HS-5 (cell line): ENCODE measurements at places on chromosomes 2 and 18.

DNA sequence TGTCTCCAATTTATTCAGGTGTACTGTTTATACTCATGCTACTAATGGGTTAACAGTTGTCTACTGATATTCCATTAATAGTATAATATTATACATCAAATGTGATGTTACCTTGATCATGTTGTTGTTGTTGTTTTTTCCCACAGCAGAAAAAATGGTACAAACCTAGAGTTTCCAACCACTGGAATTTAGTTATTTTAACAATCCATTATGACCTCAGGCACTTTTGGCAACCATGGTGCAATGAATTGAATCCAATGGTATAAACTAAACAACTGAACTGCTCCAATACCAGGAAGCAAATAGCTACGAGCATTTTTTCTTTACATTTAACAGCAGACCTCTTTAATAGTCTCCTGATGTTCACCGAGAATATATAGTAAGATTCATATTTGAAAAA lies 31.0 kb upstream of the C2orf66 start:
- DNase-seq, result no peak

- no peak for DNase-seq
These were observed 162.5 kb upstream of the EPAS1 start for GRCh38 chr2:46134531-46135227.

DNA sequence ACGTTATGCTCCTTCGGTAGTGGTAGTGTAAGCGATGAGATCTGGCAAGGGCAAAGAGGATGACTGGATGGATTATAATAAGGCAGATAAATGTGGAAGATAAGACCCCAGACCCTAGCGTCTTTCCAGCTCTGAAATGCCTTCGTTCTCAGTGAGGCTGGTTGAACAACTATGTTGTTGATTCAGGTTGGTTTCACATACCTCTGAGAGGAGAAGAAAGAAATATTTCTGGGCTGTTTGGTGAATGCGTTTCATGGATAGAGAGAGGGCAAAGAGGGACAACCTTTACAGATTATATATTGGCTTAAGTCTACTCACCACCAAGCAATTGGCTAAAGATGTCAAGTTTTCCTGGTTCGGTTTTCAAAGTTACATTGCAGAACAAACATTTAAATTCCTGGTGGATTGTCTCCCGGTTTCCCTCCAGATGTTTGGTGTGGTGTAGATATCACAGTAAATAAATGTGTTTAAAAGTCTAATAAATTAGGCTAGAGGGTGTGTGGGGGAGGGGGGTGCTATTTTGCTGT lies 190.1 kb upstream of the GLI2 start:
- no peak for DNase-seq

DNA sequence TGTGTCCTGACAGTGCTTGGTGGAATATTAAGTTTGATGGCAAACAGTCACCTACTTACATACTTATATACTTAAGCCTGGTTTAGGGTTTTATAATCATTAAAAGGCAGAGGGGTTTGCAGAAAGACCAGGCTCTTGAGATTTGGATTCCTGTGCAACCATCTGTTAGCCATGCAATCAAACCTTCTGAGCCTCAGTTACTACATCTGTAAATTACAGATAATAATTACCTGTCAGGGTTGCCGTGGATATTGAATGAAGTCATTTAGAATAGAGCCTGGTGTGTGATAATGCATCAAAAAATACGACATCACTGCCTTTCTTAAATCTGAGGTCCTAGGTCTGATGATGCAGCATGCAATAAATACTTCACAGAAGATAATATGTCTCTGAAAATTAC lies 152.9 kb downstream of the ARHGAP28 start:
- DNase-seq, result no peak

GRCh38 chr2:118942031-118942430 lies at the start of gene MARCO:
Gene MARCO, plus strand, starts transcription at chr2:118942194. Its CDS starts 107 bp downstream, at chr2:118942301.
- no peak for DNase-seq

DNA sequence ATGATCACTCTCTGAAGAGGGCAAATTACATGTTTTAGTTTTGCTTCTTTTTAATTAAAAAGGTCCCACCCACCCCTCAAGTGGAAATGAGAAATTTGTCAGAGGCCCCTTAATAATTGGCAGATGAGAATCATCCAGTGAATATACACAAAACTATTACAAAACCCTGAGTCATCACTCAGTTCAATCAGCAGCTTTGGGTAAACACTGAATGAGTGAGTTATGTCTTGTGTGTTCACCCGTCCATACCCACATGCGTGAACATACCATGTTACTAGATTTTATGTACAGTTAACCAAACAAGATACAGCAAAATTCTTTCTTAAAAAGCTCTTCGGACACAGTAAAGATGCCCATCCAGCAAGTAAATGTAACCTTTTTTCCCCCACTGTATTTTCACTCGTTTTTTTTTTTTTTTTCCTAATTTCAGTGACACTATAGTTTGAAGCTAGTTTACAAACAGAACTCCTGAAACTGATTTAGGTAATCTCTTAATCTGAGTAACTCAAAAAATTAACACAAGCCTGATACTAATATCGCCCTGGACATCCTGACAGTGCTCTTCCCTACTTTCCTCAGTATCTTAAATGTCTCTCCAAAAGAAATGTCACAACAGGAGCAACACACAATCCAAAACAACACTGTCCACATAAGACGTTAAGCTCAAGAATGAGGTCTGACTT lies 1.4 kb downstream of the PSME4 start:
- peak; percentile 79 for DNase-seq

DNA sequence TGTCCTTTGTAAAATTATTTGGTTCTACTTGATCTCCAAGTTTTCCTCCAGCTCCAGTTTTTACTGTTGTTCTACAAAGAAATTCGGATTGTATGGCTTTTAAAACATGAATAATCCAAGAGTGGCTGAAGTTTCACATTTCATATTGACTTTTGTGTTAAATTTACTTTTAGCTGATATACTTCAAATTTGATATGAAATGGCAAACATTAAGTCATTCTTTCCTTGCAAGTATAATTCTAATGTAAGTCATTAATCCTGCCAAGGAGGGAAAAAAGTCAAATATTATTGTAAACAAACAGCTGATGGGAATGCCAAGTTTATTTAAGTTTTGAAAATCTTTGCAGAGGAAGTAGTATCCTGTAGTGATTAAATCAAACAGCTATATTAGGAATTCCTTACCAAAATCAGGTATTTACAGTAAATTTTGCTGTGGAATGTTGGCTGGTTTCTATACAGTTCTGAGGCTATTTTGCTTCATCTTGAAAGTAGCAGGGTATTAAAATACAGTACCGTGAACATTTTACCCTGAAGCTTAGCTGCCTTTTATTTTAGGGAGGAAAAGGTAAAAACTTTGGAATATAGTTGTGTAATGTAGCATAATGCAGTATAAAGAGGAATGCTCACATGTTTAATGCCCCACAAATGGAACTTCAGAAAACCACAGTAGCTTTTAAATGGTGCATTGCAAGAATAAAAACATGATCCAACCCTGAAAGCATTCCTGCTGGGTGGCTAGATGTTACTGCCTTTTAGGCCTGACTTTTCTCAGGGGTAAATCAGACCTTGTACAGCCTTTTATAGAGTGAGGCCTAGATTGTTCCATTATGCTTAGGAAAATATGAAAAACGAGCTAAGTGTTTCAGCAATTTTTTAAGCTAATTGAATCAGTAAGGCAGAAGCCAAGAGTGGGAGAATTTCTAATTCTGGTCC lies 62.7 kb upstream of the NT5C1B start:
- no peak for DNase-seq

DNA sequence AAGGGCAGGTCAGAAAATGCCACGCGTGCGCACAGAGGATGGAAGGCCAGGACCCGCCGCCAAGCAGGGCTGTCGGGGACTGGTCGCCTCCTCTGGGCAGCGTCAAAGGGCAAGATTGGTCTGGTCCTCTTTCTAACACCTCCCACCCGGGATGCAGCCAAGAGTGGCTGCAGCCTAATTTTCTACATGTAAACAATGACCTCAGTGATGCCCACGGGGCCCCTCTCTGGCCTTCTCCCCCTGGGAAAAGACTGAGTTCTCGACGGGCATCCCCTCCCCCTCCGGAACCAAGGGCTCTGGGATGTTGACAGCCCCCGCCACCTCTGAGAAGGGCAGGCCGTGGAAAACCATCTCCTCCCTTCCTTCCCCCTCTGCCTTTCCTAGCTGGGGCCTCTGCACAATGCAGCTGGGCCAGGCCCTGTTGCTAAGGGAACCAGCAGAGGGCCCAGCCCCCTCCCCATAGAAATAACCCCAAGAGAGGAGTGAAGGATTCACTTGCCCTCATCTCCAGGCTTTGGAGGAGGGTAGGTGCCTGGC lies 80.0 kb upstream of the ZNF532 start:
- no peak for DNase-seq

- no peak for DNase-seq
These were observed 18.2 kb downstream of the SLC4A1AP start for GRCh38 chr2:27681841-27682240.

GRCh38 chr18:2971741-2972552 lies 41.0 kb downstream of the LPIN2 start:
- DNase-seq, result no peak

- peak; percentile 94 for DNase-seq
These were observed 99.0 kb downstream of the RBBP8 start for GRCh38 chr18:23032030-23032582.

DNA sequence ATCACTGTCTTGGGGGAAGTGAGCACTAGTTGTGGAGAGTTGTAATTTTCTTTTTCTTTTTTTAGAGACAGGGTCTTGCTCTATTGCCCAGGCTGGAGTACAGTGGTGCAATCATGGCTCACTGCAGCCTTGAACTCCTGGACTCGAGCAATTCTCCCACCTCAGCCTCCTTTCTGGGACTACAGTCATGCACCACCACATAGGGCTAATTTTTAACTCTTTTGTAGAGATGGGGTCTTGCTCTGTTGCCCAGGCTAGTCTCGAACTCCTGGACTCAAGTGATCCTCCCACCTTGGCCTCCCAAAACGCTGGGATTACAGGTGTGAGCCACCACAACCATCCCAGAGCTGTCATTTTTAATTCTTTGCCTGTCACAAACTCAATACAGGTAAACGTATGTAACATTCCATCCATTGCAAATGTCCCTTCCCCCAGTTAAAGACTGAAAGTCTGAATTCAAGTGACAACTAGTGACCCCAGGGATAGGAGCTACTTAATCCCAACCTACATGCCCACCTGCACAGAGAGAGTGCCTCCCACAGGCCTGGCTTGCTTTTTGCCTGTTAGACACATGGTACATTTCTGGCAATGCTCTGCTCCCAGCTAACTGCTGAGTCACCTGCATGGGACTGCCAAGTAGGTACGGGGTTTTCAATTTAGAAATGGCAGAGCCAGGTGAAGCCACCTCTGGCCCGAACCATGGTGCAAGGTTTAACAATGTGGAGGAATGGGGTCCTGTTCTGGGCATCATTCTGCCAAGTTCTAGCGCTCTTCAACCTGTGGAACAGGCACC lies 60.6 kb downstream of the CYB5A start:
- no peak for DNase-seq

DNA sequence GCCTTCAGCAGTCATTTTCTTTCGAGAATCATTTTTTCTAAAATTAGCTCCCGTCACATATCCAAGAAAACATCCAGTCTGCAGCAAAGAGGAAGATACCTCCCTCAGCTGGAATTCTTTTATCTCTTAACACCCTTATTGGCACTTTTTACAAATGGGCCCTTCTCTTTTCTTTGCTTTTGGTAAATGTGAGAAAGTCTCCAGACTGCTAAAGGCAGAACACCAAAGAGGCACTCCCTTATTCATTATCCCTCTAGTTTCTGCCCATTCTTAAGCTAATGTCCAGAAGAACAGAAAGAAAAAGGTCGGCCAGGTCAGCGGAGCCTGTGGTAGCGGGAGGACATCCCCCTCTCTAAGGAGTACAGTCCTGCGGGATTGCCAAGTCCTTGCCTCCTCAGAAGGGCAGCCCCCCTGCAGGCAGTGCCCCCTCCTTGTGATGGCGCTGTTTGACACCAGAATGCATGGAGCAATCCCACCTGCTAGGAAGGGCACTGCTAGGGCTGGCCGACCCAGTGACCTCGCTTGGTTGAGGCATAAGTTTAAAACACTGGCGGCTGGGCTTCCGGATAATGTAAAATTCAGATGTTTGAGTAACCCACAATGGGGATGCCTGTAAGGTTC lies 34.0 kb downstream of the ST6GAL2 start:
- DNase-seq, result no peak

DNA sequence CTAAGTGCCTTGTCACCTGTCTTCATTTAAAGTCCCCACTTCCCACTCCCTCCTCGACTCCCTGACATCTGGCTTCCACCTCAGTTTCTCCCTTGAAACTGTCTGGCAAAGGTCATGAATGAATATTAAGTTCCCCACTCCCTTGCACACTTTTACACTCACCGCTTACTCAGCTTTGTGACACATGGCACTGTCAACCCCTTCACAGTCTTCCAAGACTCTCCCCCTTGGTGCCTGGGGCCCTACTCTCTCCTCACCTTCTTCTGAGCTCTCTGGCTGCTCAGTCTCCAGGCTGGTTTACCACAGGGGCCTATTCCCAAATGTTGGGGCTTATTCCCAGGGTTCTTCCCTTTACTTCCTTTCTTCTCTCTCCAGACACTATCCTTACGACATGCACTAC lies 17.9 kb upstream of the PTPN4 start:
- no peak for DNase-seq

DNA sequence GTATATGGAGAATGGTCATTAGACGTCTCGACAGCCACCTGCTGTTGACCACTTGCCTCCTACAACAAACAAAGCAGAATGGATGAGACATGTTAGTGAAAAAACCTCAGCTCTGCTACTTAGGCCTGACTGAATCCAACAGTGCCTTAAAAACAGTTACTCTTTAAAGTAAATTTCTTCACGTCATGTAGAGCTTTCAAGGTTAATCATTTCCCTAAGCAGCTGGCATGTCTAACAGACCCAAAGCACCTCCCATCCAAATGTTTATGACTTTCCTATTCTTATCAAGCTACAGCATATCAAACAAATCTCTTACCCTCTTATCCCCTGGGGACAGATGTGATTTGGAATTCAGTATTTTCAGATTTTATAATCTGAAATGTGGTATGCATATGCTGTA lies 75.6 kb upstream of the ITGB6 start:
- no peak for DNase-seq

DNA sequence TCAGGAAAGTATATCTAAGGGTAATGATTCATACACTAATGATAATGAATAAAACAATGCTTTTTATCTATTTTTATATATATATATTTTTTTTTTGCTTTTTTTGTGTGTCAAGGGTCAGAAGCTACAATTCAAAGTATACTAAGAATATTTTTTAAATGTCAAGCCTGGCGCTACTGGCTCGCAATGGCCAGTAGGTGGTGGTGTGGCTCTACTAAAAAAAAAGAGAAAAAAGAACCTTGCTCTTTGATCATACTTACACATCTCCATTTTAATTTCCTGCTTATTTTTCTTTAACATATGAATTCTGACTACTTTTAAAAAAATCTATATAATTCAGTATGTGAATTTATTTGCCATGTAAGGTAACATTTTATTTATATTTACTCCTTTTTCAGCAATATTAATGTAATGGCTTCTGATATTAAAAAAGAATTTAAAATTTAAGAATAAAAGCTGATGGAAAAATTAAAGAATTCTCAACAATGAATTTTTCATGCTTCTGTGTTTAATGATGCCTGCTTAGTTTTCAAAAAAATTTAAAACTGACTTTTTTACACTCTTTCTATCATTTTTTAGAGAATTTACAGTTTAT lies 232.9 kb downstream of the GULP1 start:
- peak; percentile 56 for DNase-seq

DNA sequence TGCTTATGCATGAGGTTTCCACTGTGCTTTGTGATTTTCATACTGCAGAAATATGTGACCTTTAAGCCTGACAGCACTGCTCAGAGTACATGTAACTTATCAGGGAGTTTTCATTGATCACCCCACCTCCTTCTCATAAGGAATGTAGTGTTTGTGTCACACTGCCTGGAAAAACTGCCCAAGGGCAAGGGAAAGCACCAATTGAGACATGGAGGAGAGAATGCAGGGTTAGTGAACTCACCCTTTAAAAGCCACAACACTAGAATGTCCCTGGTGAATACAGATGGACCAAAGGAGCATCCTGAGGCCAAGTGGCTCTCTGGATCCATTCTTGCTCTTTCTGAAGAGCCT lies 147.2 kb upstream of the SPATS2L start:
- DNase-seq, result no peak
